ENCODE measurements at places on chromosomes 1 and 21. TPM values are rescaled to one million over a fixed set of nuclear protein-coding genes. Genes with fewer than 3 reads are reported as not detected.

DNA sequence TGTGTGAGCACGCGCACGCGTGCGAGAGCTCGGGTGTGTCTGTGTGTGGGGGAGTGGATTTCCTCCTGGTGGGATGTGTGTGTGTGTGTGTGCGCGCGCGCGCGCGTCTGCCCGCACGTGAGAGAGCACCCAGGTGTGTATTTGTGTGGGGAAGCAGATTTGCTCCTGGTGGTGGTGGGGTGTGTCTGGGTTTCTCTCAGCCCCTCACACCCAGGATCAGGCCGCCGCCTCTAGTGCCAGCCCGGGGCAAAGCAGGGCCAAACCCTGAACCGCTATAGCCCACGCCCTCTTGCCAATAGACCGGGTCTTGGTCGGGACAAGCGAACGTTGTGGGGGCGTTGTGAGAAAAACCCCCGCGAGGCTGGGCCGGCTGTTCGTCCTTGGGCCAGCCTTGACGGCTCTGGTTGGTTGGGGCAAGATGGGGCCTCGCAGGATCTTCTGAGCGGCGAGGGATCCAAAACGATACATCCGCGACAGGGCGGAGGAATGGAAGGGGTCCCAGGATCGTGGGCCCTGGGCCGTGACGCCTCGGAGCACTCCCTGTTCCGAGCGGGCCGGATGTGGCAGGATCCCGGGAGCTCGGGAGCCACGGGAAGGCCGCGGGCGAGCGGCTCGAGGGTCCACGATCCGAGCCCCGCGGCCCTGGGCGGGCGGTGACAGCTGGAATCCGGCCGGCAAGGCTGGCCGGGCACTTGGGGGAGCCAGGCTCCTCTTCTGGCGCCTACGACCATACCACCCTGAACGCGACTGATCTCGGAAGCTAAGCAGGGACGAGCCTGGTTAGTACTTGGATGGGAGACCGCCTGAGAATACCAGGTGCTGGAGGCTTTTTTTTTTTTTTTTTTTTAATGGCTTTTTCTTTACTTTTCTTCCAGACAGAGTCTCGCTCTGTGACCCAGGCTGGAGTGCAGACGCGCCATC is 68.2 kb downstream of the RNF187 start:
- DNase-seq = no peak

GRCh38 chr21:21688889-21689288 is 690.7 kb downstream of the NCAM2 start:
- DNase-seq = no peak

DNA sequence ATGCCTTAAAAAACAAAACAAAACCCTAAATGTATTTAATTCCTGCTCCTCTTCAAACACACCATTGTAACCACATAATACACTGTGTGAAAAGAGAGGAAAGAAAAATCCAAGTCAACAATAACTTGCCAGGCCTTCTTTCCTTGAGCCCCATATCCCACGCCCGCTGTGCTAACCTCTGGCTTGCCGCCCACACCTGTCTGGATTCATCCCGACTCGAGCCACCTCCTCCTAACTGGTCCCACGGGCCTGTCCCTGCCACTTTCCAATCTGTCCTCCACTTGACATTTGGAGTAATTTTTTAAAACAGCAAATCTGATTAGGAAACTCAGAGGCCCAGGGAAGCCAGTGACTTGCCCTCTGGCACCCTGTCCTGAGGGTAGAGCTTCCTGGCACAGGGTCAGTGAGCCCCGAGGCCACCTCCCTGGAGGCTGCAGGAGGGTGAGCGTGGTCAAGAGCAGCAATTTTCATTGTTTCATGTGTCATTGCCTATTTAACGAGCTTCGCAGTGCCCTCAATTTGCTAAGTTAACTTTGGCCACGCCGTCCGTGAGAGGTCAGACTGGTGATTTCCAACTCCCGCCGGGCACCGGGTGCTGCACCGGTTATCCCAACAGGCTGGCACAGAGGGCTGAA is 54.1 kb downstream of the B3GALT5 start:
- DNase-seq = no peak

Gene ETV3L
- total RNA-seq = not detected

Gene FNDC10
- total RNA-seq = 2.3 TPM

Gene FCAMR
- total RNA-seq = not detected

Gene ATP1A4
- total RNA-seq = 0.64 TPM

Gene MR1
- 0.91 TPM for total RNA-seq

Gene LY9
- not detected for total RNA-seq

DNA sequence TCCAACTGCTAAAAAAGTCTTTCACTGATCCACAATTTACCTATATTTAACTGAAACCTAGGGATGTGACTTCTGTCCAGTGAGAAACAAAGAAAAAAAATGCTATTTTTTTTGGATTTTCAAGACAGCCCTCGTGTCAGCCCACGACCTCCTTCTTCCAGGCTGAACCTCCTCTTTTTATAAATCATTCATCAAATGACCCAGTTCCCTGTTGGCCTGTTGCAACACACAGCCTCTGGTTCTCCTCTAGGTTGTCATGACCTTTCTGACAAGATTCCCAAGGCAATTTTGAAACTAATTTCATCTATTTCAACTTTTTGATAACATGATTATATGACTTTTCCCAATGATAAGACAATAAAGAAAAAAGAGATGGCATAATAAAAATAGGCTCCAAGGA is 74.6 kb downstream of the PGBD5 start:
- DNase-seq = no peak

Gene JAK1
- 70.7 TPM for total RNA-seq

DNA sequence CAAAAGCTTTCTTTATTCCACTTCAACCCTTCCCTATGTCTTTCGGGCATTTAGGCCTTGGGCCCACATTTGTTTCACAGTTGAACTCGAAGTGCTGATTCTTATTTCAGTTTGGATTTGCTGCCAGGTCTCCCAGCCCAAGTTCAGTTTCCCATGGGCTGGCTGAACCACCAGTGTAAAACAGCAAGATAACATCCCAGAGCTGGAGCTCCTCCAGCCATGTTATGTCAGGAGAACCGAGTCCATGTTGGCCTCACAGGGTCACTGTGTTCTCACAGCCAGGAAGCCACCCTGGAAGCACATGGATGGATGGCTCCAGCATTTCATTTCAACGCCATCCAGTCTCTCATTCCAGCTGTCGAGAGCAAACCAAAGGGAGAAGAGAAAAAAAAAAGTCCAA is 45.2 kb upstream of the RXRG start:
- DNase-seq = no peak

Gene SLC25A33
- total RNA-seq = 5.4 TPM

DNA sequence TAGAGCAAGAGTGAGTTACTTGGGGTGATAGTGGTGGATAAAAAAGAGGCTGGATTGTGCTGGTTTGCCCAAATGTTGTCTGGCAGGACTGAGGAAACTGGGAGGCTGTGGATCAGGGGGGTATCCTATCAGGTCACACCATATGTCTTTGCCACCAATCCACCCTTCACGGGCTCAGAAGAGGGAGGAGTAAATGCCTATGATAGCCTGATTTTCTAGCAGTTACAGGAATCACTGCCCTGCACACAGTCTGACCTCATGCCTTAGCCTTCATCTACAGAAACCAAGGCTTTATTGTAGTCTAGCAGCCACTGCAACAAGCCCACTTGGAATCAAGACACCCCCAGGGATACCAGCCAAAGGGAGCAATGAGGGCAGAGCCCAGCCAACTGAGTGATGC is 51.8 kb downstream of the ATP1A1 start:
- DNase-seq = no peak

Gene CELA2B
- not detected for total RNA-seq

Gene CFHR1
- not detected for total RNA-seq

- DNase-seq = no peak
Measured at GRCh38 chr1:178142806-178143205, 48.9 kb downstream of the RASAL2 start.

DNA sequence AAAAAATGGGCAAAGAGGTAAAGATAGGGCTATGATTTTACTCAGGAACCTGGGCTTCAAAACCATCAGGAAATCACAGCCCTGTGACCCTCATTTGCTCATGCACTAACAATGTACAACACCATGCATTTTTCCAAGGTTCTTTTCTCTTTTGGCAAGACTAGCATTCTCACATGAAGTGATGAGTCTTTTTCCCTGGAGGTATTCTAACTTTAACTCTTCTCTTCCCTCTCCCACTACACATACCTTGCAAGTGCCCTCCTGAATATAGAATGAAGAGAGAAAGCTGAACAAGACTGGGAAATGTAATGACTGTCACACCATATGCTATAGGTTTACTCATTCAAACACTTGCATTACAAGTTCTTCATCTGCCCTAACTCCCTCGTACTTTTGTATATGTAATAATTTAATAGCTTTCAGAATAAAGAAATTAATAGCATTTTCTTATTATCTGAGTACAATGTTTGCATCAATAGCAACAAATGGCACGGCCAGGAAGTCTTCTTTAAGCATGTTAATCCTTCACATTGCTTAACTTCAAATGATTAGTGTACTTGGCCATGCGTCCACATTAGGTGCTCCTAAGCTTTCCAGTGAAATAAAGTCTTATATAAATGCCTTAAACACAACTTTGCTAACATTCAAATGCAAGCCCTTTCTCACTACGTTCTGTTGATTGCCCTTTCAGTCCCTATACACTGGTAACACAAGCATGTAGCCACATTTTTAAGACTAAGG is 1.8 kb downstream of the NIBAN1 start:
- DNase-seq = no peak

GRCh38 chr1:86345042-86345441 is 51.1 kb downstream of the ODF2L start:
- no peak for DNase-seq

DNA sequence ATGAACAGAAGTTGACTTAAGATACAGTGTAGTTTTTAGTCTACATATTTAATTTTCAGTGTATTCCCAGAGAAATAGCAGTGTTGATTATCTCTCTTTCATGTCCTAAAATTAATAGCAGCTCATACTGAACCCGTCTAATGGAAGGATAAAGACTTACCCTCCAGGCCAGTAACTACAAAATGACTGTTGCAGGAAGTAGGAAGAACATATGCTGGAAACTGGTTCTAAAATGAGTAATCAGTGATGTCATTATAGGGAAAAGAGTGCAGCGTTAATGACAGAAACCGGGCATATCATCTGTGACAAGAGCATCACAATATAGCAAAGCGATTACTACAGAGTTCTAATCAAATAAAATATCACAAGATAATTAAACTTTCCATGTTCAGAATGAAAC is 385.5 kb downstream of the SMYD3 start:
- DNase-seq = no peak
